ENCODE measurements at places on chromosomes 5 and 9. TPM values are rescaled to one million over a fixed set of nuclear protein-coding genes. Genes with fewer than 3 reads are reported as not detected.

- H3K36me3 ChIP-seq = peaks cover 29% of the 10 kb centered on the region
- peaks cover 9% of the 10 kb centered on the region for H3K4me1 ChIP-seq
- no peak overlapping the region for H3K27ac ChIP-seq
- no peaks in the 10 kb centered on the region for H3K27me3 ChIP-seq
- no peak for DNase-seq
- no peak overlapping the region for H3K4me3 ChIP-seq
Observed at GRCh38 chr9:112841261-112841660, 49.4 kb downstream of the SLC46A2 start.

- peaks cover 4% of the 10 kb centered on the region for H3K27me3 ChIP-seq
- H3K4me1 ChIP-seq = no peaks in the 10 kb centered on the region
- H3K36me3 ChIP-seq = no peaks in the 10 kb centered on the region
- H3K27ac ChIP-seq = no peak overlapping the region
Observed at GRCh38 chr5:20601678-20602100, 613.7 kb upstream of the CDH18 start.

DNA sequence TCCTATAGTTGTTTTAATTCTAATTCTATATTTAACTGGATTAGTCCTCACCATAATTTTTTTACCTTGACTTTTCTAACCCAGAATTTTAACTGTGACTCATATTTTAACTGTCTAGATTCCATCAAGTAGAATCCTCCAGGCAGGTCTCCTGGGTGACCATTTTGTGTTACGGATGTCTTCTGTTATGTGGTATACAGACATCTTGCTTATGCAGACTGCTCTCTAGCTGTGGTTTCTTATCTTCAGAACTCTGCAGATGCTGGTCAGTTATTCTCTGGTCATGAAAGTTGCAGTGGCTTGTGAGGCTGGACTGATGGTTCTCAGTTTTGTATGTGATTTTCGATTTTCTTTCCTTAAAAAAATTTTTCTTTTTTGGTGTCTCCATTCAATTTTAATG lies 139.4 kb downstream of the ATG10 start:
- no peak for DNase-seq
- no peaks in the 10 kb centered on the region for H3K36me3 ChIP-seq
- no peak overlapping the region for H3K4me3 ChIP-seq
- no peak overlapping the region for H3K27ac ChIP-seq

GRCh38 chr5:148090146-148090772 lies 26.5 kb downstream of the SPINK5 start:
- no peak overlapping the region for H3K4me3 ChIP-seq
- H3K27ac ChIP-seq = no peak overlapping the region
- no peak for DNase-seq
- no peaks in the 10 kb centered on the region for H3K27me3 ChIP-seq
- peaks cover 3% of the 10 kb centered on the region for H3K36me3 ChIP-seq

GRCh38 chr5:39005566-39006232 lies 68.5 kb downstream of the RICTOR start:
- no peaks in the 10 kb centered on the region for H3K4me1 ChIP-seq
- H3K36me3 ChIP-seq = peaks cover 15% of the 10 kb centered on the region
- H3K27me3 ChIP-seq = no peaks in the 10 kb centered on the region

Gene SPINK13
- total RNA-seq = not detected

- no peak overlapping the region for H3K4me3 ChIP-seq
- H3K4me1 ChIP-seq = peaks cover 22% of the 10 kb centered on the region
- no peak for DNase-seq
Observed at GRCh38 chr5:88837222-88837621, 45.8 kb downstream of the MEF2C start.

DNA sequence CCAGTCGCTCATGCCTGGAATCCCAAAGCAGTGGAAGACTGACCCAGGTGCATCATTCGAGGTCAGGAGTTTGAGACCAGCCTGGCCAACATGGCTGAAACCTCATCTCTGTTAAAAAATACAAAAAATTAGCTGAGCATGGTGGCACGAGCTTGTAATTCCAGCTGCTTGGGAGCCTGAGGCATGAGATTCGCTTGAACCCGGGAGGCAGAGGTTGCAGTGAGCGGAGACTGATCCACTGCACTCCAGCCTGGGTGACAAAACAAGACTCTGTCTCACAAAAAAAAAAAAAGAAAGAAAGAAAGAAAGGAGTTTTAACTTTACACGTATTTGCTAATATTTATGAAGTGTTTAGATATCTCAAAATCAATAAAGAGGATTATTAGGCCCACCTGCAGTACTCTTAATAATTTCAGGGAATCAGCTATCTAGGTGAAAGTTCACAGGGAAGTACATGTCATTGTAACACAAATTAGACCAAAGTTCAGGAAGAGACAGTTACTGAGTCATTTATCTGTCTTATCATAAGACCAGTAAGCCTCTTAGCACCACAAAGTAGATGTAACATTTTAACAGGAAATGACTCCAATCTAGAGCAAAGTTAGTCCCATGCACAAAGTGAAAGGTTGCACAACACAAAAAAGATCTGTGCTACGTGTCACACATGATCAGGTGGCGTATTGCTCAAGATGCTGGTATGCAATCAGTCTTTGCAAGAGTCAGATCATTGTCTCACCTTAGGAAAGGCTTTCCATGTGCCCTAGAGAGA lies 34.1 kb upstream of the PLIN2 start:
- H3K36me3 ChIP-seq = no peaks in the 10 kb centered on the region
- H3K27me3 ChIP-seq = no peaks in the 10 kb centered on the region
- no peak overlapping the region for H3K4me3 ChIP-seq

- no peak for DNase-seq
- no peak overlapping the region for H3K4me3 ChIP-seq
- no peaks in the 10 kb centered on the region for H3K27me3 ChIP-seq
- H3K27ac ChIP-seq = no peak overlapping the region
- H3K4me1 ChIP-seq = peaks cover 20% of the 10 kb centered on the region
Observed at GRCh38 chr5:109876030-109876725, 186.5 kb downstream of the MAN2A1 start.

DNA sequence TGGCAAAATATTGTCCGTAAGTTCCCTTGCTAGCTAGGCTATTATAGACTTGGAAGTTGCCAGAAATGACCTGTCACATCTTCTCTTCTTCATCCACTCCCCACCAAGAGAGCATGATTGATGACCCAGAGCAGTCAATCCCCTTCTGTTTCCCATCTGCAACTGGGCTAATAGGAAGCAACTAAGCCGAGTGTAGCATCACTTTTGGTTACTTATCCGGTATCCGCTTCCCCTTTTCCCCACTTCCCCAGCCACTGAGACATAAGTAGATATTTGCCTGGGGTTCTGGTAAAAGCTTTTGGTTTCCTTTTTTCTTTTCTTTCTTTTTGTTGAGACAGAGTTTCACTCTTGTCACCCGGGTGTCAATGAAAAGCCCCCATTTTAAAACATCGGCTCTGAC lies 29.4 kb upstream of the LIFR start:
- H3K27me3 ChIP-seq = peaks cover 8% of the 10 kb centered on the region
- H3K36me3 ChIP-seq = no peaks in the 10 kb centered on the region
- peaks cover 4% of the 10 kb centered on the region for H3K4me1 ChIP-seq
- no peak for DNase-seq
- H3K27ac ChIP-seq = no peak overlapping the region

Gene PKD2L2
- not detected for total RNA-seq

Gene SLC25A46
- 46.4 TPM for total RNA-seq

Gene CD14
- total RNA-seq = not detected

DNA sequence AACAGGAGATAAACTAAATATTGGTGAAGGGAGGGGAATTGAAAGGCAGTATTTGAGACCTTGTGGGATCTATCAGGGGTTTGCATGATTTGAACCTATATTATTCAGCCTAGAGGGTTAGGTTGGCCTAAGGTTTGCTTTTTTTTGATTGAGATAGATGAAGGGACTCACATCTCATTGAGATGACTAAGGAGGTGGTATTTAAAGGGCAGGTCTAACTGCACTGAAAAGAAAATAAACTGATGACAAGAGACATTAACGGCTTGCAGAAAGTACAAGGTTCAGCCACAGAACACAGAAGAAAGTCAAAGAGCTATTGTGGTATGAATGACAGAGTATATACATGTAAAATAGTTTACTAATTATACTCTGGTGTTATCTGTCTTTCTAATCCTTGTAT lies 412.7 kb downstream of the CDH10 start:
- DNase-seq = no peak
- no peaks in the 10 kb centered on the region for H3K36me3 ChIP-seq
- no peak overlapping the region for H3K27ac ChIP-seq
- no peak overlapping the region for H3K4me3 ChIP-seq
- H3K27me3 ChIP-seq = peaks cover 8% of the 10 kb centered on the region

DNA sequence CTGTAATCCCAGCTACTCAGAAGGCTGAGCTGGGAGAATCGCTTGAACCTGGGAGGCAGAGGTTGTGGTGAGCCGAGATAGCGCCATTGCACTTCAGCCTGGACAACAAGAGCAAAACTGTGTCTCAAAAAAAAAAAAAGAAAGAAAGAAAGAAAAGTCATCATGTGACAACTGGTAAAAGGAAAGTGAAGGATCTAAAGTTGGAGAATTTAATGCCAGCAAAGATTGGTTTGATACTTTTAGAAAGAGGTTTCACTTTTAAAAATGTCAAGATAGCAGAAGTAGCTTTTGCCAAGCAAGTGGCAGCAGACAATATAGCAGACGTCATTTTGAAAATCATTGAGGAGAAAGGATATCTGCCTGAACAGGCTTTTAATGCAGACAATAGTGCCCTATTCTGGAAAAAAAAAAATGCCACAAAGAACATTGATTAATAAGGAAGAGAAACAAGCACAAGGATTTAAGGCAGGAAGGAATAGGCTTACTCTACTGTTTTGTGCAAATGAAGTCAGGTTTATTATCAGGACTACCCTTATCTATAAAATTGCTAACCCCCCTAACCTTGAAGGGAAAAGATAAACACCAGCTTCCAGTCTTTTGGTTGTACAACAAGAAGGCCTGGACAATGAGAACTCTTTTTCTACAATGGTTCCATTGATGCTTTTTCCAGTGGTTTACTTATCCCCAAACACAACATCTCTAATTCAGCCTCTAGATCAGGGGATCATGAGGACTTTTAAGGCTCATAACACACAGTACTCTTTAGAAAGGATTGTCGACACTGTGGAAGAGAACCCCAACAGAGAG lies 12.0 kb downstream of the PKD2L2 start:
- H3K4me1 ChIP-seq = no peaks in the 10 kb centered on the region
- no peak for DNase-seq
- no peak overlapping the region for H3K4me3 ChIP-seq
- H3K36me3 ChIP-seq = no peaks in the 10 kb centered on the region

GRCh38 chr9:92660266-92660665 lies 9.7 kb downstream of the IPPK start:
- peaks cover 22% of the 10 kb centered on the region for H3K4me1 ChIP-seq
- no peak overlapping the region for H3K27ac ChIP-seq
- DNase-seq = peak; percentile 56
- H3K36me3 ChIP-seq = peaks cover 12% of the 10 kb centered on the region

GRCh38 chr5:81631124-81631523 lies 119.8 kb downstream of the SSBP2 start:
- no peak overlapping the region for H3K27ac ChIP-seq
- no peaks in the 10 kb centered on the region for H3K27me3 ChIP-seq
- H3K4me3 ChIP-seq = no peak overlapping the region
- H3K36me3 ChIP-seq = peaks cover 2% of the 10 kb centered on the region
- peaks cover 12% of the 10 kb centered on the region for H3K4me1 ChIP-seq
- DNase-seq = no peak

DNA sequence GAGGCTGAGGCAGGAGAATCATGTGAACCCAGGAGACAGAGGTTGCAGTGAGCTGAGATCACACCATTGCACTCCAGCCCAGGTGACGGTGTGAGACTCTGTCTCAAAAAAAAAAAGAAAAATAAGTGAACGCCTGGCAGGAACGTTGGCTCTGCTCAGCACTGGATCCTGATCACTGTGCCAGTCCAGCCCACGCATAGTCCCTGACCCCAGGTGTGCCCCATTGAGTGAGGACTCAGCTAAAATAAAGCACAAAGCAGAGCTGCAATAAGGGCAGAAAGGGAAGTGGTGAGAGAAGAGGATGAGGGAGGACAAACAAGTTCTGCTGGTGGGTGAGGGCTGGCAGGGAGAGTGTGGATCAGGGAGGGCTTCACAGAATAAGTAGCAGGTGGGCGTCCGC lies 4.3 kb downstream of the GRHPR start:
- H3K36me3 ChIP-seq = peaks cover 16% of the 10 kb centered on the region
- no peaks in the 10 kb centered on the region for H3K27me3 ChIP-seq
- no peak overlapping the region for H3K4me3 ChIP-seq
- no peak overlapping the region for H3K27ac ChIP-seq
- no peak for DNase-seq
- peaks cover 23% of the 10 kb centered on the region for H3K4me1 ChIP-seq

Gene PCDHB5
- total RNA-seq = 10.2 TPM

DNA sequence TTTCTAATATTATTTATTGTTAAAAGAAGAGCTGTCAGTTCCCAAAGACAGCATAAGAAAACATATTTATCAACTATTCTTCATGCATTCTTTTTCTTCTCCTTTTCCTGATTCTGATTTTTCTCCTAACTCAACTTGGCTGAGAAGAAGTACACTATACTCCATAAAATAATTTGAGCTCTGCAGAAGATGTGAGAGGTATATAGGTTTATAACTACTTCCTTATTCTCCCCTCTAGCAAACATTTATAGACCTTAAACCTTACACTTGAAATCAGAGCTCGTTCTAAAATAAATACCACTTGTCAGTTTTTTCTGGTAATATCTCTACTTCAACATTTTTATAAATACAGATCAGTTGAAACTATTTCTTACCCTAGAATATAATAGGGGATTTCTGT lies 724.8 kb upstream of the GRAMD2B start:
- H3K27ac ChIP-seq = no peak overlapping the region
- no peaks in the 10 kb centered on the region for H3K36me3 ChIP-seq
- peaks cover 31% of the 10 kb centered on the region for H3K4me1 ChIP-seq
- no peaks in the 10 kb centered on the region for H3K27me3 ChIP-seq
- no peak for DNase-seq
- H3K4me3 ChIP-seq = no peak overlapping the region

GRCh38 chr9:134623258-134624066 lies 18.1 kb upstream of the COL5A1 start:
- peak; percentile 80 for DNase-seq
- H3K27ac ChIP-seq = peak overlapping the region; percentile 100
- H3K36me3 ChIP-seq = no peaks in the 10 kb centered on the region
- H3K4me3 ChIP-seq = no peak overlapping the region

DNA sequence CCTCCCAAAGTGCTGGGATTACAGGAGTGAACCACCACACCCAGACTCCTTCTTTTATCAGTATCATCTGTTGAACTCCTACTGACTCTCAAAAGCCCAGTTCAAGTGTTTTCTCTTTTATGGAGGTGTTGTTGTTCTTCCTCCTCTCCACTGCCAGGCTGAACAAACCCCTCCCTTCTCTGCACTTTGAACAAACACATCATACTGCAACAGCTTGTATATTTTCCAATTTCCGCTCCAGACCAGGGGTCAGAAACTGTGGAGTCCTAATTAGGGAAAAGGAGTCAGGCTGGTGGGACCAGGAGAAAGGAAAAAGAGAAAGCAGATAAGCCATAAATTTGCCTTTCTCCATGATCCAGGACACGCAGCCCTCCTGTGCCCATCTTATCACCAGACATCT lies 148.1 kb upstream of the HMHB1 start:
- H3K27ac ChIP-seq = no peak overlapping the region
- H3K4me1 ChIP-seq = peaks cover 11% of the 10 kb centered on the region
- no peak overlapping the region for H3K4me3 ChIP-seq
- no peaks in the 10 kb centered on the region for H3K27me3 ChIP-seq
- no peak for DNase-seq

Measured in chondrocyte (in vitro differentiated cells).